ENCODE measurements at places on chromosomes 5 and 9.

- DNase-seq = no peak
Observed at GRCh38 chr9:131500939-131501541, 1.7 kb upstream of the POMT1 start.

- DNase-seq = no peak
Observed at GRCh38 chr5:157120102-157120501, 11.3 kb upstream of the HAVCR2 start.

DNA sequence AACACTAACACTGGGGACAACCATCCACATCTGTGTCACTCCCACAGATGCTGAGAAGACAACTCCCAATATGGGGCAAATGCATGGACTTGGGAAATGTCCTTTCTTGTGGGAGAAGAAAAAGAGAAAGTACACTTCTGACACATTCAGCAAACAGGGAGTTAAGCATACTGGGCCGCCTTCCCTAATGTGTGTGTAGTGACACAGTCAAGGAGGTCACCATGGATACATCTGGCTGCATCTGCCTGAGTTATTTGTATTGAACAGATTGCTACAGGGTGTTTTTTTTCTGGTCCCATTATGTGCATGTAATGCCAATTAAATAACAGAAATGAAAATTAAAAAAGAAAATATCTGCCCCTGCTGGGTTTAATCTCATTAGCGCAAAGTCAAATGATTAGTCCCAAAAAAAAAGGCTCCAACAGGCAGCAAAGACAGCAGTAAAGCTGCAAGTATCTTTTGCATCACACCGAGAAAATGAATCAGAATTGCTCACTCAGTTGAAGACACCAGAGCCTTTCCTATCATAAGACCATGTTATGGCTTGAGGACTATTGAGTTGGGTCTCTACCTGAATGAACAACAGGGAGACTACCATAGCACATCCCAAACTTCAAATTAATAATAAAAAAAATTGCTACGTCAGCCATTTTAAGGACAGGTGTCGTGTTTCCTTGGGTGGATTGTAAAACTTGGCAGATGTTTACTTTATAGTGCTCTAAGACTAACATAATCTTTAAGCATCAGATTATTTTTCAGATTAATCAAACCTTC is 395.9 kb downstream of the DTWD2 start:
- DNase-seq = no peak

- no peak for DNase-seq
Observed at GRCh38 chr5:6728795-6729183, 15.6 kb downstream of the TENT4A start.

GRCh38 chr5:171363846-171364245 is 23.8 kb upstream of the NPM1 start:
- no peak for DNase-seq

DNA sequence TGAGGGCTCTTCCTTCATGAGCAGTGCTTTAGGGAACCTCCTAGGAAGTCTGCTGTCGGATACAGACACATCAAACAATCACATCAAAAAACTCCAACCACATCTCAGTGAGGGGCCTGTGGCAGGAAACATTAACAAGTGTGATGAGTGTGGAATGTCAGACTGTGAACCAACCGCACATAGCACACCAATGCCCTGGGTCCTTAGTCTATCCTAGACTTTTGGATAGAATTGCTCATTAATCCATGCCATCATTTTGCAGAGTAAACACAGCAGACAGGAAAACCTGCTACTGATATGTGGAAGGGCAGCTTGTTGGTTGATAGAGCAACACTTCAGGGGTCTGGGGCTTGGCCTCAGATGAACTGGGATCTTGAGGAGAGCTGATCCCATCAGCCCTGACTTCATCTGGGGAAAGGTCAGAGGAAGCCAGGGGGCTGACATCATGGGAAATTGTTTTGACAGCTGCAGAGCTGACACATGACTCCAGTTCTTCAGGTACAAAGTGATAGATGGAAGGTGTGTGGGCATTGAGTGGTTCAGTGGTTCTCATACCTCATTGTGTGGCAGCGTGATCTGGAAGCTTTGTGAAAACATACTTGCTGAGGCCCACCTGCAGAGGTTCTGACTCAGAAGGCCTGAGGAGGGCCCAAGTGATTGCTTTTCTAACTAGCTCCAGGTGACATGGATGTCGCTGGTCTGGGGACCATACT is 193.3 kb downstream of the DIRAS2 start:
- DNase-seq = no peak

- no peak for DNase-seq
Observed at GRCh38 chr5:89478851-89479250, 595.9 kb upstream of the MEF2C start.

All from body of pancreas (tissue), 4 donors.